Activated naive CD4-positive, alpha-beta T cell treated with anti-CD3 and anti-CD28 coated beads, Interleukin-2, amount 10 ng/mL, durations not matched to agents 7 days and 5 days (primary cell): ENCODE measurements at places on chromosomes 6 and 20.
A peak's percentile ranks its signal among the peaks of the same experiment; 100 is the strongest.

GRCh38 chr20:48220033-48220633, 434.9 kb upstream of the SULF2 start:
- no peaks in the 10 kb centered on the region for H3K36me3 ChIP-seq
- no peaks in the 10 kb centered on the region for H3K4me1 ChIP-seq
- no peak overlapping the region for H3K4me3 ChIP-seq
- peaks cover 4% of the 10 kb centered on the region for H3K27me3 ChIP-seq
- H3K27ac ChIP-seq, result no peak overlapping the region
- DNase-seq, result no peak

DNA sequence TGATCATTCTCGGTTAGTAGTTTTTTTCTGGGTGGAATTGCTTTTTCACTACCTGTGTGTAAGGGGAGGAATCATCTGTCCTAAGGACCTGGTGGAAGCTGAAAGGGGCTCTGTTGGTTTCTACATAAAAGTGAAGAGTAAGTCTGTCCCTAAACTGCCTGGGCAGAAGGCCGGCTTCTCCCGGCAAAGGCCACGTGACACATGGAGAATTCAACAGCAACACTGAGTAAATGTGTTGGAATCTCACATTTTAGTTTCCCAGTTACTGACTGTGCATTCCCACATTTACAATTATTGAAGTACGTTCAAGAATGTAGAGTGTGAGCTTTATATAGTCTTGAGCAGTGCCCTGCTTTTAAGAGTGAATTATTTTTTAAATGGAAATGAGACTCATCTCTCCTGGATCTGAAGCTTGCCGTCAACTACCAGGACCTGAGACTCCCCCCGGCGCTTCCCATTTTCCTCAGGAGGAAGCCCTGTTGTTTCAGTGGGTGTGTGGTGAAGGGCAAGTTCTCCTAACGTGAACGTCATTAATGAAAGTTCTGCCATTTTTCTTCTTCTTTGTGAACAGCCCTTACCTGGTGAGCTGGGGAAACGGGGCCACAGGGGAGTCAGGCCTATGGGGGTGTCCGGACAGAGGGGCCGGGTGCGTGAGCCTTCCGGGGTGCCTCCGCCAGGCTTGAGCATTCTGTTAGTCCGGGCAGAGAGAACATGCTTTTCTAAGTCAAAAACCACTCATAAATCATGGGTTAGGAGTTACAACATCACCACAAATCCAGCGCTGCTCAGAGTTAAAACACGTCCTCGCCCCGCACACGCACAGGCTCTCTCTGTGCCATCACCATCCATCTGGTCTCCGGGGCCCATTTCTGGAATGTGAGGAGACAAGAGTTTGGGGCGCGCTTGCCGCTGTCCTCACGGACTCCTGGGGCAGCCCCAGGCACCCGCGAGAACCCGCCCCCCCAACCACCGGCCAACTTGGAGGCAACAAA, 56.6 kb upstream of the SMOC2 start:
- no peak overlapping the region for H3K4me3 ChIP-seq
- no peak for DNase-seq
- no peaks in the 10 kb centered on the region for H3K36me3 ChIP-seq

- no peaks in the 10 kb centered on the region for H3K36me3 ChIP-seq
- no peaks in the 10 kb centered on the region for H3K4me1 ChIP-seq
- no peaks in the 10 kb centered on the region for H3K27me3 ChIP-seq
- DNase-seq, result no peak
- no peak overlapping the region for H3K27ac ChIP-seq
Measured at GRCh38 chr6:136095986-136096385, 154.1 kb downstream of the MTFR2 start.

DNA sequence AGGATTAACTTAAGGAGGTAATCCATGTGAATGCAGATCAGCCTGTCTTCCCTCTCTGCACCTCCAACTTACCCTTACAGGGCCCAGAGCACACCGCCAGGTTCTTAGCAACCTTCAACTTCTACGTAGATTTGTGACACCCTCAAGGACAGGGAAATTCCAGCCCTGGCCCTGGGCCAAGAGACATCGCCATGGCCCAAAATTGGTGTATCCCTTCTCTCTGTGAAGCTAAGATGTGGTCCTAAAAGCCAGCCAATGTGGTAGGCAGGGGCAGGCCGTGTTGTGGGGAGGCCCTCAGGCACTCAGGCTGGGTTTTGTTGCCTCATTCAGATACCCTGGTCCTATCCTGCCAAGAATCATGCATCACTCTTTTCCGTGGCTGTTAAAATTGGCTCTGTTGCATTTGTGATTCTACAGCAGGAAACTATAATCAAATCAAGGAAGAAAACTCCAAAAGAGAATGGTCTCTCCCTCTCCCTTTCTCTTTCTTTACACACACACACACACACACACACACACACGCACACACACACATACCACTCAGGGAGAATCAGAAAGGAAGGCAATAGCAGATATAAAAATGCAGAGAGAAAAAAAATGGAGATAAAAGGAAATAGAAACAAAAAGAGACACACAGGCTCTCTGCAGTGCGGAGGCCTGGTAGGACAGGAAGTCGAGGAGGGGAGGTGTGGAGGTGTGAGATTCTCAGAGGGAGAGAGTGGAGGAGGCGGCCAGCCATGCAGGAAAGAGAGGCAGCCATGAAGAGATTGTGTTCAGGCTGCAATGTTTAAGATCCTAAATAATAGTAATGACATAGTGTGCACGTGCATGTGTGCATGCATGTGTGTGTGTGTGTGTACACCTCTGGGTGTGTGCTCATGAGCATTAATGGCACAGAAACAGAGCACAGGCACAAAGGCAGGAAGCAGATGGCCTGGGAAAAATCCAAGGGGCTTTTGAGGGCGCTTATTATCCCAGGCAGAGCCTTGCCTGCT, 201.8 kb upstream of the LRFN2 start:
- peak overlapping the region; percentile 81 for H3K27ac ChIP-seq
- H3K4me1 ChIP-seq, result peaks cover 32% of the 10 kb centered on the region
- H3K4me3 ChIP-seq, result no peak overlapping the region

DNA sequence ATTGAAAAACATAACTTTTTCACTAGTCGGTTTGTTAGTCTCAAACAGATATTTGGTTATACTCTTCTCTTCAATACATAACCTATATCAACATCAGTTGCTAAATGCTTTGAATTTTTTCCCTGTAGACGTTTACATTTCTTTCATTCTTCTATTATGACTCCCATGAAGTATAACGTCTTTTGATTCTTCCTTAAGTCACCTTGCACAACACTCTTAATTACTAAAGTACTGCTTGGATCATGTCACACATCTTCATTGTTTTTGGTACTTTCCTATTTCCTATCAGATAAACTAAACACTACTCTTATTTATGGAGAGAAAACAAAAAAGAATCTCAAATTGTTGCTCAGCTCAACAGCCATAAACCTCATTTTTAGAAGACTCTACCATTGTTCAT, 23.0 kb upstream of the BMP5 start:
- no peak for DNase-seq
- H3K27ac ChIP-seq, result no peak overlapping the region
- H3K36me3 ChIP-seq, result no peaks in the 10 kb centered on the region

DNA sequence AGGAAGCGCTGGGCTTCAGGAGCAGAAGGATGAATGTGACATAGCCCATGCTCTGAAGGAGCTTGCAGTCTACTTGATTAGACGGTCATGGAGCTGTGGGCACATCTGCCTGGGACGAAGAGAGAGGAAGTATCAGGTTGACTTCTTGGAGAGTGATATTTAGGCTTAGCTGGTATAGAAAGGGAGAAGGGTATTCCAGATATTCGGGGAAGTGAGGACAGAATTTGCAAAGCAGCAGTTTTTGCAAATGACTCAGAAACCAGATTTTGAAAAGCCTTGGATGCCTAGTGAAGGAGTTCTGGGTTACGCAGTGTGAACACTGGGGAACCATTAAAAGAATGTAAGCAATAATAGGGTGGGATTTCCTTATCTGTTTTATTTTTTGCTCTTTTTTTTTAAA, 60.7 kb downstream of the EYA4 start:
- no peak overlapping the region for H3K27ac ChIP-seq
- H3K4me3 ChIP-seq, result no peak overlapping the region
- DNase-seq, result no peak
- H3K4me1 ChIP-seq, result no peaks in the 10 kb centered on the region

GRCh38 chr6:138986578-138986977, 1.5 kb downstream of the REPS1 start:
- no peaks in the 10 kb centered on the region for H3K27me3 ChIP-seq
- peaks cover 7% of the 10 kb centered on the region for H3K4me1 ChIP-seq
- H3K4me3 ChIP-seq, result peak overlapping the region; percentile 77
- peaks cover 1% of the 10 kb centered on the region for H3K36me3 ChIP-seq

DNA sequence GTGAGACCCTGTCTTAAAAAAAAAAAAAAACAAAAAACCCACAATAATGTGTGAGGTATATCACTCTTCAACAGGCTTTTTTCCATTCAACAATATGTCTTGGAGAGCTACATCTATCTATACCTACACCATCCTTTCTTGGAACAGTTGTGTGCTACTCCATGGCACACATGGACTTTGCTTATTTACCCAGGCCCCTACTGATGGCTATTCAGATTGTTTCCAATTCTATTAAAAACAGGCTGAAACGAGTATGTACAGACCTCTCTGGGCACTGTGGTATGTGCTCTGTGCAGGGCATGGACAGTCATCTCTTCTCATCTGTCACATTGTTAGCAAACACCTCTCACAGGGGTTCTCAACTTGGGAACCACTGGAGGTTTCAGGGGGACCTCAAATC, 28.1 kb downstream of the MRPL14 start:
- H3K36me3 ChIP-seq, result no peaks in the 10 kb centered on the region
- no peaks in the 10 kb centered on the region for H3K27me3 ChIP-seq
- no peak for DNase-seq
- no peak overlapping the region for H3K27ac ChIP-seq

- no peaks in the 10 kb centered on the region for H3K4me1 ChIP-seq
- DNase-seq, result no peak
- H3K36me3 ChIP-seq, result no peaks in the 10 kb centered on the region
- no peak overlapping the region for H3K4me3 ChIP-seq
- no peaks in the 10 kb centered on the region for H3K27me3 ChIP-seq
- H3K27ac ChIP-seq, result no peak overlapping the region
Measured at GRCh38 chr6:135811644-135812526, 39.6 kb upstream of the PDE7B start.

DNA sequence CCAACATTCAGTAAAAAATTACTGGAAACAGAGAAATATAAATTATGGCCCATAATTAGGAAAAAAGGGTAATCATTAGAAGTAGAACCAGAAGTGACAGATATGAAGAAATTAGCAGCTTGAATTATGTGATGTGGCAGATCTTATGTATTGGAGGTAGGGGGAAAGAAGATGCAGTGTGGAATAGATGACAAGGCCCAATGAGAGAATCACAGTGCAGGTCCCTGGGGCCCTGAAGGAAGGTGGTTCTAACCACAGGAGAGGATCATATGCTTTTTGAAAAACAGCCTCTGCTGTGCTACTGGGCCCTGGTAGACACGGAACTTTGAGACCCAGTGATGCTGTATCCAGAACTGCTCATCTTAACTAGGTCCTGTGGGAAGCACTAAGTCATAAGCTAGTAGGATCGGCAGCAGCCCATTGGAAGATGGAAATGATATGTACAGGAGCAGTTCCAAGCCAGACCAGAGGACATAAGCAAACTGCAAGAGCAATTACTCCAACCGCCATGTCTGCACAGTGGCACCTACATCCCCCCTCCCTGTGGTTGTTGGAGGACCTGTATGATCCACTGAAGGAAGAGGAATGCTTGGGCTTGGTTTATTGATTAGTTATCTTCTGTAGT, 14.2 kb downstream of the HEBP2 start:
- no peak for DNase-seq
- H3K4me1 ChIP-seq, result peaks cover 3% of the 10 kb centered on the region
- no peaks in the 10 kb centered on the region for H3K27me3 ChIP-seq
- peaks cover 40% of the 10 kb centered on the region for H3K36me3 ChIP-seq

DNA sequence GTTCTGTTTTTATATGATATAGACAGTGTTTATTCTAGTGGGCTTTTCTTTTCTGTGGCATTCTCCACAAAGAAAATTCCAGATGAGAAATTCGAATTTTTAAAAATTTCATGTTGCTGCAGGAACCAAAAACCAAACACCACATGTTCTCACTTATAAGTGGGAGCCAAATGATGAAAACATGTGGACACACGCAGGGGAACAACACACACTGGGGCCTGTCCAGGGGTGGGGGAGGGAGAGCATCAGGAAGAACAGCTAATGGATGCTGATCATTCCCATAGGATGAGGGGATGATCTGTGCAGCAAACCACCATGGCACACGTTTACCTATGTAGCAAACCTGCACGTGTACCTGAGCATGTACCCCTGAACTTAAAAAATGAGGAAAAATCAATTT, 499.0 kb upstream of the SLC35B3 start:
- H3K4me1 ChIP-seq, result no peaks in the 10 kb centered on the region
- H3K36me3 ChIP-seq, result no peaks in the 10 kb centered on the region
- no peak overlapping the region for H3K27ac ChIP-seq
- no peak overlapping the region for H3K4me3 ChIP-seq
- DNase-seq, result no peak

- H3K4me1 ChIP-seq, result peaks cover 3% of the 10 kb centered on the region
- no peaks in the 10 kb centered on the region for H3K36me3 ChIP-seq
- no peak overlapping the region for H3K27ac ChIP-seq
- no peak overlapping the region for H3K4me3 ChIP-seq
- no peak for DNase-seq
Measured at GRCh38 chr20:1555952-1556351, 1.6 kb downstream of the SIRPD start.

- peaks cover 17% of the 10 kb centered on the region for H3K36me3 ChIP-seq
- H3K27me3 ChIP-seq, result no peaks in the 10 kb centered on the region
- peaks cover 59% of the 10 kb centered on the region for H3K4me1 ChIP-seq
- H3K27ac ChIP-seq, result peak overlapping the region; percentile 29
- no peak for DNase-seq
Measured at GRCh38 chr6:42406306-42407280, 45.1 kb downstream of the TRERF1 start.

DNA sequence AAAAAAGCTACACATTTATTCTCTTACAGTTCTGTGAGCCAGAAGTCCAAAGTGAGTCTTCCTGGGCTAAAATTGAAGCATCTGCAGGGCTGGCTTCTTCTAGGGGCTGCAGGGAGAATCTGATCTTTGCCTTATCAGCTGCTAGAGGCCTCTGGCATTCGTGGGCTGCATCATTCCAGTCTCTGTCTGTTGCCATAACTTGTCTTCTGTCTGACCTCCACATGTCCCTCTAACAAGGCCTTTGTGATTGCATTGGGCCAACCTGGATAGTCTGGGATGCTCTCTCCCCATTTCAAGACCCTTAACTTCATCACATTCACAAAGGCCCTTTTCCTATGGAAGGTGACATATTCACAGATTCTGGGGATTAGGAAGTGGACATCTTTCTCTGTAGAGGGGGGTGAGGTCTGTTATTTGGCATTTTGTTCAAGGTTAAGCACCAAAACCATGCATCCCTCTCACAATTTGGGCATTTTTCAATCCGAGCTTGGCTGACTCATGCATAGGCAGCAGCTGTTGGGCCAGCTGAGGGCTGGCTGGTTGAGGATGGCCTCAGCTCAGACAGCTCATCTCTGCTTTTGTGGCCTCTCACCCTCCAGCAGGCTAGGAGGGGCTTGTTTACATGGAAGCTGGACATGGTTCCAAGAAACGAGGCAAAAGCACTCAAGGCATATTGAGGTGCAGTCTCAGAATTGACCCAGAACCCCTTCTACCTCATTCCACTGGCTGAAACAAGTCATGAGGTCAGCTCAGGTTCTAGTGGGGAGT, 116.1 kb upstream of the NXT1 start:
- H3K4me1 ChIP-seq, result no peaks in the 10 kb centered on the region
- no peak overlapping the region for H3K4me3 ChIP-seq
- no peaks in the 10 kb centered on the region for H3K36me3 ChIP-seq
- H3K27ac ChIP-seq, result no peak overlapping the region
- peaks cover 9% of the 10 kb centered on the region for H3K27me3 ChIP-seq
- no peak for DNase-seq
